Stimulated activated CD4-positive, alpha-beta T cell treated with anti-CD3 and anti-CD28 coated beads, Interleukin-12 subunit alpha, Interleukin-12 subunit beta, amount 100 ng/mL, for 24 hours (primary cell): ENCODE measurements at places on chromosomes 11 and 22.

DNA sequence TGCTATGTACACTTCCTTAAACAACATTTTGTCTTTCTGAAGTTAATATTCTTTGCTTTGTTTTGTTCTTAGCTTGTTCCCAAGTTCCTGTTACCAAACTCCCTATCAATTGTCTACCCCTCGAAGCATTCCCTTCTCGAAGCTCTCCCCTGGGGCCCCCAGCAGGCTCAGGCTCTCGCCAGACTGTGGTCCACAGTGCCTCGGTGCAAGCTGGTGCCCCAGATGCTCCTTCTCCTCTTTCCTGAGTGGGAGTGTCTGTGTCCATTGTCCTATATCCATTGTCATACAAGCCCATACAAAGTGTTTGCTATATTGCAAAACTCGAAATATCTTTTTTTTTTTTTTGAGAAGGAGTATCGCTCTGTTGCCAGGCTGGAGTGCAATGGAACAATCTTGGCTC, 51.7 kb upstream of the RTL6 start:
- no peak for DNase-seq

- DNase-seq: no peak
These were observed 14.6 kb downstream of the BBOX1 start for GRCh38 chr11:27055065-27055682.

DNA sequence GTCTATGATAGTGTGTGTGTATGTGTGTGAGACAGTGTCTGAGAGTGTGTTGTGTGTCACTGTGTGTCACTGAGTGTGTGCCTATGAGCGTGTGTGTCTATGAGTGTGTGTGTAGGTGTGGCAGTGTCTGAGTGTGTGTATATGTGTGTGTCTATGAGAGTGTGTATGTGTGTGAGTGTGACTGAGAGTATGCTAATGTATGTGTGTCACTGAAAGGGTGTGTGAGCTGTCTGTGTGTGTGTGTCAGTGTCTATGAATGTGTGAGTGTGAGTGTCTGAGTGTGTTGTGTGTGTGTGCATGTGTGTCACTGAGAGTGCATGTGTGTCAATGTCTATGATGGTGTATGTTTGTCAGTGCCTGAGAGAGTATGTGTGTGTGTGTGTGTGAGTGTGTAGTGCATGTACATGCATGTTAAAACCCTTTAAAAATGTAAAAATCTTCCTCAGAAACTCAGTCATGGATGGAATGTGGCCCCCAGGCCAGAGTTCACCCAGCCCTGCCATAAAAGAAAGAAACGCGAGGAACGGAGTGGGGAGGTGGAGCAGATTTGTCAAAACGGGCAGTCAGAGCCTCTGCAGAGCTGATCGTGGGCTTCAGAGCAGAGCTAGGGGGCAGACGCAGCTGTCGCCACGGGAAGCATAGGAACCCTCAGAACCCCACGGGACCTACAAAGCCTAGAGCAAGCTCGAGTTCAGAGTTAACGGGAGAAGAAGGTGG, 218.8 kb downstream of the CTTN start:
- no peak for DNase-seq

- no peak for DNase-seq
These were observed 32.0 kb downstream of the TMEM184B start for GRCh38 chr22:38240734-38241252.

- DNase-seq: no peak
These were observed 20.0 kb downstream of the CD82 start for GRCh38 chr11:44585421-44585820.

GRCh38 chr22:31235081-31235480, 23.0 kb downstream of the LIMK2 start:
- DNase-seq: no peak

GRCh38 chr11:3894128-3894731, 38.8 kb downstream of the STIM1 start:
- DNase-seq: no peak

- DNase-seq: no peak
These were observed 399.7 kb downstream of the BRD1 start for GRCh38 chr22:49427941-49428340.
